ENCODE measurements at places on chromosomes 11 and 22.

GRCh38 chr11:130798280-130798679, 118.0 kb downstream of the SNX19 start:
- peak; percentile 88 for DNase-seq

DNA sequence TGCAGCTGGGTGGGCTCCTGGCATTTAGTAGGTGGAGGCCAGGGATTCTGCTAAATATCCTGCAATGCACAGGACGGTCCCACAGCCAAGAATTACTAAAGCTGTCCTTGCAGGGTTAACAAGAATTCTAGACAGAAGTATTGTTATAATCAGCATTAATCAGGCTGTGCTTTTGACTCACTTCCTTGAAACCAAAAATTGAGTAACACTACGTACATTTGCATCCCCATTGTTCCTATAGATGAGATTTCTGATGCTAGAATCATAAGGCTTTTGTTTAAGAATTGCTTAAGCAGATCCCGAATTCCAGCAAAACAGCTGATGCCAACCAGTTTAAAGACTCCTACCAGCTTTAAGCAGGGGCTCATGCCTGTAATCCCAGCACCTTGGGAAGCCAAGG, 11.4 kb downstream of the SLC6A5 start:
- DNase-seq: no peak

- no peak for DNase-seq
Observed at GRCh38 chr22:40324468-40325305, 21.6 kb upstream of the ADSL start.

- DNase-seq: no peak
Observed at GRCh38 chr22:19105867-19106802, 16.1 kb downstream of the DGCR2 start.

DNA sequence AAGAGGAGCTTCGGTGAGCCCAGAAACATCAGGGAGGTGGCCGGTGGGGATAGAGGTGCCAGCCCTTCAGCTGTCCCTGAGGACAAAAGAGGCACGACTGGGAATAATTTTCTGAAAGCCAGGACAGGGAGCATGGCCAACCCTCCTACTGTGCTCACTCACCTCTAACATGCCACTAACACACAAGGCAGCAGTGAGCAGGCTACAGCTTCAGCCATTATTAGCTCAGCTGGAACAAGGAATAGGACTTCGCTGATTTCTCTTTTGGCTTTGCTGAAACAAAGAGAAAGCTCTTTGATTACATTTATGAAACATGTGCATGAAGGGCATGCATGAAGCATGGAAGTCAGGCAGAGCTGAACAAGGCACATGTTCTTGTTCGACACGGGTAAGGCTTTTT, 12.1 kb upstream of the OR10A5 start:
- no peak for DNase-seq

DNA sequence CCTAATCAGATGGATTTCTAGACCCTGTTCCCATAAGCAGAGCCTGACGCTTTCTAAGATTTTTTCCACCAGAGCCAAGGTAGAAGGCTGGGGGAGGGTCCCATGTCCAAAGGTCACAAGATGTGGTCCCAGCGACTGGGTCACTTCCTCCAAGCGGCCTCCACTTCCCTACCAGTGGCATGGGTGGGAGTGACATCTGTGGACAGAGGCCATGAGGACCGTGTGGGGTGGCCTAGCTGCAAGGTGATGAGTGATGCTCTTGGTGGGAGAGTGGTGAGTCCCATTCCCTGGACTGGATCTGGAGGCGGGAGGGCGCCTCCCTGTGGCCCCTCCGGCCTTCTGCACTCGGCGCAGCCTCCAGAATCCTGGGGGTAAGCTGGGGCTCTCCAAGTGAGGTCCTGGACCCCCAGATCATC, 32.4 kb upstream of the PRR5 start:
- DNase-seq: no peak

- no peak for DNase-seq
Observed at GRCh38 chr11:15665368-15665871, 550.7 kb downstream of the INSC start.

- DNase-seq: no peak
Observed at GRCh38 chr22:24142241-24142640, 39.0 kb upstream of the SUSD2 start.

DNA sequence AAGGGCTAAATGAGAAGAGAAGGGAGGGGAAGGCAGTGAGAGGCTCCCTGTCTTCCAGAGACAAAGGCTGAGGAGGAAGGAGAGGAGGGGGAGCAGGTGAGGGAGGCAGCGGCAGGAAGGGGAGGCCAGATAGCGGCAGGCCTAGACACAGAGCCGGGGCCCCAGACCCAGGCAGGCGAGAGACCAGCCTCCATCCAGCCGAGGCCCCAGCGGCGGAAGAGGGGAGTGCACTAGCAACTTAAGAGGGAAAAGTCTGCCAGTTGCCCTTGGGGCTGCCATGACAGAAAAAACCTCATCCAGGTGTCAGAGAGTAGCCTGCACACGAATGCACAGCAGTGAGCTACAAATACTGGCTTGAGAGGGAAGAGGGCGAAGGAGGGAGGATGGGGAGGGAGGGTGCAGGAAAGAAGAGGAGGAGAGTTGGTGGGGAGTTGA, 46.7 kb downstream of the IGLL1 start:
- DNase-seq: no peak

DNA sequence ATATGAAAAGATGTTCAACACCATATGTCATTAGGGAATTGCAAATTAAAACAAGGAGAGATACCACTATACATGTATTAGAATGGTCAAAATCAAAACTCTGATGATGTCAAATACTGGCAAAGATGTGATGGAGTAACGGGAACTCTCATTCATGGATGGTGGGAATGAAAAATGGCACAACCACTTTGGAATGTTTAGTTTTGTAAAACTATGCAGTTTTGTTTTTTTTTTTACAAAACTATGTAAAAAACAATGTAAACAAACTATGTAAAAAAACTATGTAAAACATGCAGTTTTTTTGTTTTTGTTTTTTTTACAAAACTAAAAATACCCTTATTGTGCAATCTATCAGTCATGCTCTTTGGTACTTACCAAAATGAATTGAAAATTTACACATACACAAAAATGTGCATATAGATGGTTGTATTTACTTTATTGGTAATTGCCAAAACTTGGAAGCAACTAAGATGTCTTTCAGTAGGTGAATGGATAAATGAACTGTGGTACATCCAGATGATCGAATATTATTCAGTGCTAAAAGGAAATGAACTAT, 5.0 kb upstream of the USP47 start:
- DNase-seq: no peak

DNA sequence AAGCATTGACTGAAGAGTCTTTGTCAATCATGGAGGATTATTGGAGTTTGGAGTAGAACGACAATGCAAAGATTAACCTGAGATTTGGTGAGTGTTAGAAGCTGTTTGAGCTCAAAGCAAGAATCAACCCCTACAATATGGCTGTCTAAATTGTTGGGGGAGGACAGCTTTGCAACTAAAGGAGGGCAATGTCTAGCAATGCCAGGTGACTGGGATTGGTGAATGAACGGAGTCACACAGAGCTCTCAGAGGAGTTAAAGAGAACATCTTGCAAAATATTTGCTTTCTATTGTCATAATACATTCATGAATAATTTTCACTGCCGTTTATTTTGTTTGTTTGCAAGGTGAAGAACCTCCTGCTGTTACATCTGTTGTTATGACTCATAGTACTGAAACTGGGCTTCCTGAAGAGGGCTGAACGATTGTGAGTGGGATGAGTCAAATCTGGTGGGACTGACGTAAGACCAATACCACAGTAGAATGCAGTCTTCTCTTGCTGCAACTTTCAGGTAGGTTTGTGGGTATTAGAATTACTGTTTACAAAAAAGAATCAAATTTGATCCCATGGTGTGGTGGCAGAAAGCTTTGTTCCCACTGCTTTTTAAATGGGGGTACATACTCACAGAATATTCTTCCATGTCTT, 281.9 kb downstream of the CADM1 start:
- peak; percentile 81 for DNase-seq
